ENCODE measurements at places on chromosomes 12 and 14.

DNA sequence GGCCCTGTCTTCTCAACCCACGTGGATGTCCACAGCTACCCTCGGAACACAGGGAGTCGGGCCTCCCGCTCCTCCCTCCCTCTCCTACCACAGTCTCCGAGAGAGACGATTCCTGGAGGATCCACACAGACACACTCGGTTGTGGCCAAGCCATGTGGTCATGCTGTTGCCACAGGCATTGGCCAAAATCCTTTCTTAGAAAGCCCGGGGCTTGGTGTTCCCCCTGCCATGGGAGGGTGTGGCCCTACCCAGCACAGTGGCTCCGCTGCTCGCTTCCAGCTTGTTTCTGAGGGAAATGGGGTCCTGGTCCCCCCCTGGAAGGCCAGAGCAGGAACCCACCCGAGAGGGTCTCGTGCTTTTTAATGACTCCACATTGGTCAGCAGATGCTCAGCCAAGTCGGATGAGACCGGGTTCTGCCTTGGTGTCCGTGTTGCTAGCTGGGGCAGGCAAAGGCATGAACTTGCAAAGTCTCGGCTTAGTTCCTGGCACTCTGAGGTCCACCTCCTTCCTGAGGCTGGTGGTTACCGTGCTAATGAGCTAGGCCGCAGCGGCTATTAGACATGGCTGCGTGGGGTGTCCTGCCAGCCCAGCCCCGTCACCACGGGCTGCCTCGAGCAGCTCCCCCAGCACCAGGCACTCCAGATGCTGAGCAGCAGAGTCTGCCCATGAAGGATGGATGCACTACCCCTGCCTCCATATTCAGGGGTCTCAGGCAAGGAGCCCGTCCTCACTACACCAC is 46.8 kb upstream of the MEG3 start:
- no peak overlapping the region for H3K27ac ChIP-seq
- no peak overlapping the region for H3K4me3 ChIP-seq
- no peaks in the 10 kb centered on the region for H3K36me3 ChIP-seq

GRCh38 chr12:55692631-55693322 is 14.9 kb downstream of the ITGA7 start:
- no peaks in the 10 kb centered on the region for H3K4me1 ChIP-seq
- no peak for DNase-seq
- H3K36me3 ChIP-seq, result peaks cover 78% of the 10 kb centered on the region
- no peak overlapping the region for H3K27ac ChIP-seq

DNA sequence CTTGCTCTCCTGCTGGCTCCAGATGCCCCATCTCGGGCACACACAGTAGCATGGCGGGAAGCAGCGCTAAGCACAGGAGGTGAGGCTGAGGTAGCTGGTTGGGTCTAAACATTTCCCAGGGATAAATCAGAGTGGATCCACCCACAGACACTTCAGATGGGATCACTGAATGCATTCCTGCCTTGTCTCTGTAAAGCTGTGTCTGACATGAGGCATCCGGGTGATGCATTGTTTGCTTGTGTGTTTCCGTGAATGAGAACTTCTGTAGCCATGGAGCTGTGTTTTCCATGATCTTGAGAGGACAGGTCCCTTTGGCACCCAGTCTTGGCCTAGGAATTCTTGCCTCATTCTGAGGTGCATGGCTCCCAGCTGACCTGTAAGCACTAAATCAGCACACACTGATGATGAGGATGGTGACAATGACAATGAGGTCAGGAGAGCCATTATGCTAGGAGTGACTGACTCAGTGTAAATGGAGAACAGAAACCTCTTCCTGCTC is 6.7 kb upstream of the KRT75 start:
- no peaks in the 10 kb centered on the region for H3K36me3 ChIP-seq
- H3K4me1 ChIP-seq, result no peaks in the 10 kb centered on the region
- no peak for DNase-seq
- no peaks in the 10 kb centered on the region for H3K27me3 ChIP-seq

DNA sequence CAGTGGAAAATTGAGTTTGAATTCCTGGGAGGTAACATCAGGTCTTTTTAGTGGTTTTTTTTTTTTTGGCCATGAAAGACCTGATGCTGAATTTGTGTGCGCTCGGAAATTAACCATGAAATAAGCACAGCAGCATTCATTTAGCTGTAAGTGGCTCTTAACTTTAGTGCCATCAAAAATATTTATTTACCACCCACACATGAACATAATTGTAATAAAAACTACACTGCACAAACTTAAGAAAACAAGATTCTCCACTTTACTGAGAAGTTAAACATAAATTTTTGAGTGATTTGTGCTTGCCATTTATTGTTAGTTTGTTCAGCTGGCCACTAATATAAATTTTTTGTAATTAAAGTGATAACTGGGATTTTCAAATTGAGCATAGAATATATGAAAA is 2.4 kb downstream of the SLC41A2 start:
- no peak overlapping the region for H3K4me3 ChIP-seq
- no peak for DNase-seq
- H3K27ac ChIP-seq, result no peak overlapping the region
- no peaks in the 10 kb centered on the region for H3K27me3 ChIP-seq

GRCh38 chr12:61009192-61009591 is 1251.0 kb upstream of the USP15 start:
- H3K27ac ChIP-seq, result no peak overlapping the region
- no peaks in the 10 kb centered on the region for H3K4me1 ChIP-seq
- no peaks in the 10 kb centered on the region for H3K36me3 ChIP-seq
- H3K27me3 ChIP-seq, result no peaks in the 10 kb centered on the region

DNA sequence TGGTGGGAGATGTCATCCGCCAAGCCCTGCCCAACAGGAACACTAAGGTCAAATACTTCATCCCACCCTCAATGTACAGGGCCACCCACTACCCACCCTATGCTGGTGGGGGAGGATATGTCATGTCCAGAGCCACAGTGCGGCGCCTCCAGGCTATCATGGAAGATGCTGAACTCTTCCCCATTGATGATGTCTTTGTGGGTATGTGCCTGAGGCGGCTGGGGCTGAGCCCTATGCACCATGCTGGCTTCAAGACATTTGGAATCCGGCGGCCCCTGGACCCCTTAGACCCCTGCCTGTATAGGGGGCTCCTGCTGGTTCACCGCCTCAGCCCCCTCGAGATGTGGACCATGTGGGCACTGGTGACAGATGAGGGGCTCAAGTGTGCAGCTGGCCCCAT is 3.5 kb downstream of the B3GNT4 start:
- peaks cover 23% of the 10 kb centered on the region for H3K27me3 ChIP-seq
- no peak overlapping the region for H3K4me3 ChIP-seq
- no peak overlapping the region for H3K27ac ChIP-seq
- peaks cover 20% of the 10 kb centered on the region for H3K4me1 ChIP-seq
- no peak for DNase-seq

GRCh38 chr12:57985685-57986084 is 44.3 kb downstream of the ATP23 start:
- H3K36me3 ChIP-seq, result no peaks in the 10 kb centered on the region
- H3K4me1 ChIP-seq, result no peaks in the 10 kb centered on the region
- H3K27ac ChIP-seq, result no peak overlapping the region

- no peaks in the 10 kb centered on the region for H3K36me3 ChIP-seq
- DNase-seq, result no peak
- no peak overlapping the region for H3K27ac ChIP-seq
Observed at GRCh38 chr14:89907655-89908054, 46.9 kb downstream of the EFCAB11 start.

DNA sequence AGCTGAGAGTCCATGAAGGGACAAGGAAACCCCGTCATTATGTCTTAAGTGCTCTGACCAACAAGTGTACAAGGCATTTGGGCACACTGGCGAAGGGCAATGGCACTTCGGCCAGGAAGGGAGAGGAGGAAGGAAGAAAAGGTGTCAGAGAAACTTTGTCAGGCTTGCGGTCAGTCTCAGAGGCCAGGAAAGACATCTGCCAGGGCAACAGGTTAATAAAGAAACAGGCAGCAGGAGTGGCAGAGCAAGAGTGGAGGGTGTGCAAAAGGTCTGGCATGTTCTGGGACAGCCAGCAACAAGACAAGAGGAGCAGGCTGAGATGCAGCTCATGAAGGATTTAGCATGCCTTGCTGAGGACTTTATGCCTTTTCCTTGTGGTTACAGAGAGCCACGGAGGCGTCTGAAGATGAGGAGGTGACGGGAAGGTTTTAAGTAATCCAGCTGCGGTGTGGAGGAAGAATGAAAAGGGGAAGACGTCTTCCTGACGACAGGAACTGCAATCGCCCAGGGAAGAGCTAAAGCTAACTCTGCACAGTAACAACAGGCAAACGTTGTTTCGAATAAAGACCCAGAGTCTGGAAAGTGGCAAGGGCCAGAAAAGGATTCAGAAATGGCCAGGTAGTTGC is 13.1 kb downstream of the APPL2 start:
- H3K4me3 ChIP-seq, result no peak overlapping the region
- peaks cover 3% of the 10 kb centered on the region for H3K4me1 ChIP-seq
- H3K27me3 ChIP-seq, result no peaks in the 10 kb centered on the region
- no peak overlapping the region for H3K27ac ChIP-seq

DNA sequence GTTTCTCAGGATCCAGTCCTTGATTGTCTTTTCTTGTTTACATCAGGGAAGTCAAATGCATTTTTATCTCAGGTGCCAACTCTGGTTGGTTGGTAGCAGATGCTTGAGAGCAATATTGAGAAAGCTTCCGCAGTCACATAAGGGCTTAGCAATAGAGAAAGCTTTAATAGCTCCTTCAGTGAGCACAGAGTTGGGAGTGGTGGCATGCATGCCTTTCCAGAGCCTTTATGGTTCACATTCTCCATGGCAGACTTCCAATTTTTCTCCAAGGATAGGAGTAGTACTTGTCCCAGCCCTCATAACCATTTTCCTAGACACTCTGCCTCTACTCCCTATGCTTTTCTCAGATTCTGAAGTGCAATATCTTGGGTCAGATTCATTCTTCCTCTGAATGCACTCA is 280.4 kb downstream of the AEBP2 start:
- no peak overlapping the region for H3K4me3 ChIP-seq
- H3K4me1 ChIP-seq, result no peaks in the 10 kb centered on the region
- no peaks in the 10 kb centered on the region for H3K36me3 ChIP-seq
- no peaks in the 10 kb centered on the region for H3K27me3 ChIP-seq

- H3K27ac ChIP-seq, result no peak overlapping the region
- H3K4me1 ChIP-seq, result no peaks in the 10 kb centered on the region
- no peak overlapping the region for H3K4me3 ChIP-seq
- H3K36me3 ChIP-seq, result no peaks in the 10 kb centered on the region
- H3K27me3 ChIP-seq, result no peaks in the 10 kb centered on the region
Observed at GRCh38 chr12:69844416-69844815, 19.4 kb downstream of the MYRFL start.

DNA sequence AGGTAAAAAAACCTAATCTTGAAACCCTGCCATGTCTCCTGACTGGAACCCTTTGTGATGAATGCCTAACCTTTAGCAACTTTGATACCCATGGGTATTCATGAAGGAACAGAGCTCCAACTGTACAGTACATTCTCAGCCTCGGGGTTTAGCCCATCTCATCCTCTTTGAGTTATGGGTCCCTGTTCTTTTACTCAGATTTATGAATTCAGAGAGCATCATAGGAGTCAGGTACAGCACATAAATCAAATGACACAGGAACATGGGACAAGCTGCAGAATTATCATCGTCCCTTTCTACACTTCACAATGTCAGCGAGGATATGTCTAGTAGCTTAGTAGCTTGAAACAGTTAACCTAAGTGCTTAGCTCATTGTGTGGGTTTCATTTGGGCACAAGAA is 527.4 kb downstream of the NOVA1 start:
- H3K27me3 ChIP-seq, result no peaks in the 10 kb centered on the region
- DNase-seq, result no peak
- no peak overlapping the region for H3K27ac ChIP-seq
- H3K36me3 ChIP-seq, result no peaks in the 10 kb centered on the region

DNA sequence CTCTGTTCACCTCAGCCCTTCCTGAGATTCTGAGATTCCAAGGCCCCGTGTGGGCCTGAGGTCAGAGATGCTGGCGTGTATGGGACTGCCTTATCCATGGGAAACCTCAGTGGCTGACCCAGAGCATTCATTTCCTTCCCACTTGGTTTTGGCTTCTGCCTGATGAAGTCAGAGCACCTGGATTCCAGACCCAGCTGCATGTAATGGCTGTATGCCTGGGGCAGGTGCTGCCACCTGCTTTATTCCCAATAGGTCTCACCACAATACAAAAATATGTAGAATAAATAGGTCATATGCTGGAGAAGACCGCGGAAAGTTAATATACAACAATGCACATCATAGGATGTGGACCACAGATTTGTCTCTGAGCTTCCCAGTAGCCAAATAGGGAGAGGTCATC is 25.6 kb downstream of the FIGNL2 start:
- H3K4me3 ChIP-seq, result no peak overlapping the region
- no peaks in the 10 kb centered on the region for H3K27me3 ChIP-seq
- no peak overlapping the region for H3K27ac ChIP-seq
- no peaks in the 10 kb centered on the region for H3K4me1 ChIP-seq
- DNase-seq, result no peak
- H3K36me3 ChIP-seq, result no peaks in the 10 kb centered on the region

GRCh38 chr12:129351481-129351880 is 498.2 kb downstream of the GLT1D1 start:
- H3K27ac ChIP-seq, result no peak overlapping the region
- H3K4me1 ChIP-seq, result no peaks in the 10 kb centered on the region

DNA sequence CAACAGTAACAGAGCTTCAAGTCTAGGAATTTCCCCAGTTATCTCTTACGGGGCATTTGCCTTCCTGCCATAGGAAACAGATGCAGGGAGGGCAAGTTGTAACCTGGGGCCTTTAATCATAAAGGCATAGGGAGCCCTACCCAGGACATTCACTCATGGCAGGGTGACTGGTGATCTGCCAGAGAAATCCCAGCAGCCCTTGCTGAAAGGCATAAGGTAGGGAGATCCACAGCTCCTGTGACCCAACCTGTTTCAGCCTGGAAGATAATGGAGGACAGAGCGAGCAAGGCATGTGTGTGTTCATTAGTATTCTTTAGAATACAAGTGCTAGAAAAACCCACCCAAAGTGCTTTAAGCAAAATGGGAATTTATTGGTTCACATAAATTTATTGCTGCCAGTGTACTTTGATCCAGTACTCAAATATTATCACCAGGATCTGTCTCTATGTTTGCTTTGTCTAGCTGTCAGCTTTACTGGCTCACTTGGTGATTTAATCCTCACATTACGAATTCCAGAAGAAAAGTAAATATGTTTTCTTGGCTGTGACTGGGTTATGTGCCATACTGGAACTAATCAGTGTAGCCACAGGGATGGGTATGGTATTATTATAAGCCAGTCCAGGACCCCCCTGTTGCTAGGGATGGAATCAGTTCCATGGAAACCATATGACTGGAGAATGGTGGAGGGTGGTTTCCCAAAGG is 21.1 kb upstream of the AKAP6 start:
- no peak overlapping the region for H3K27ac ChIP-seq
- no peak for DNase-seq
- H3K27me3 ChIP-seq, result no peaks in the 10 kb centered on the region
- H3K36me3 ChIP-seq, result no peaks in the 10 kb centered on the region
- H3K4me1 ChIP-seq, result no peaks in the 10 kb centered on the region
